Stimulated activated CD4-positive, alpha-beta T cell treated with anti-CD3 and anti-CD28 coated beads, Interleukin-4, amount 100 ng/mL, for 24 hours (primary cell): ENCODE measurements at places on chromosomes 1 and 21.
A peak's percentile ranks its signal among the peaks of the same experiment; 100 is the strongest.

DNA sequence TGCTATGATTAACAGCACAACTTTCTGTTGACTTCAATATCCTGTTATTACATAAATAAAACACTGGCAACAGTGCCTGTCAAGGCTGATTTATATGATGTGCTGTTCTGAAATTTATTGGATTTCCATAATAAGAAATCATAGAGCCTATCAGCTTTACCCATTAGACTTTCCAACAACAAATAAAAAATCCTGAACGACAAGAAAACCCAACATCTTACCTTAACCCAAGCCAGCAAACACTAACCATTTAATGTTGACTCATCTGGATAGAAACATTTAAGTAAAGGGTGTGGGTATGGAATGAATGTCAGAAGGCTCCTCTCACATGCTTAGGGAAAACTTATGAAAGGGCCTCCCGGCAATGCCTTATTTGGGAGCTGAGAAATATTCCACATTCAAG is 165.1 kb downstream of the SLC45A1 start:
- no peak for DNase-seq

DNA sequence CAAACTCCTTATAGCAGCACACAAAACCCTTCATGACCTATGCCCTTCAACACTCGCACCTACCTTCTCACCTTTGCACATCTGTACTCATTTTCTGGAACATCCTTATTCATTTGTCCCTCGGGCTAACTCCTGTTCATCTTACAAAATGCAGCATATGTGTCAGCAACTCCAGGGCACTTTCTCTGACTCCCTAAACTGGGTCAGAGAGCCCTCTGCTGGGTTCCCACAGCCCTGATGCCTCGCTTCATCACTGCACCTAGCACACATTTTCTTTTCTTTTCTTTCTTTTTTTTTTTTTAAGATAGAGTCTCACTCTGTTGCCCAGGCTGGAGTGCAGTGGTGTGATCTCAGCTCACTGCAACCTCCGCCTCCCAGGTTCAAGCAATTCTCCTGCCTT is 54.0 kb downstream of the RAB3B start:
- no peak for DNase-seq

DNA sequence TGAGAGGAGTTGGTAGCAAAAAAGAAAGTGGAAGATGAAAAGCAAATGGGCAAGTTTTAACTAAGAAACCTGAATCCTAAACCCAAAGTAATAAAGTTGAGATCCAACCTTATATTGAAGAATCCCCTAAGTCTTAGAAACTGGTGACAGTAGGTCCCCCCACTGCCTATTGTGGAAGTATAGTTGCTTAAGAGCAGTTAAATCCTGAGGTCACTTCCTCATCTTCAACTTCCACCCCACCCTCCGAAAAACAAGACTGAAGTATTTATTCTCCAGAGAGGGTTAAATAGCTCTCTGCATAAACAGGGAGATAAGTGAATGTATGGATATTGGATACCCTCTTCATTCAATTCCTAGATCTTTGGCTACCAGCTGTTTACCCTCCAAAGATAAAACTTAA is 3.3 kb upstream of the DSTYK start:
- no peak for DNase-seq

DNA sequence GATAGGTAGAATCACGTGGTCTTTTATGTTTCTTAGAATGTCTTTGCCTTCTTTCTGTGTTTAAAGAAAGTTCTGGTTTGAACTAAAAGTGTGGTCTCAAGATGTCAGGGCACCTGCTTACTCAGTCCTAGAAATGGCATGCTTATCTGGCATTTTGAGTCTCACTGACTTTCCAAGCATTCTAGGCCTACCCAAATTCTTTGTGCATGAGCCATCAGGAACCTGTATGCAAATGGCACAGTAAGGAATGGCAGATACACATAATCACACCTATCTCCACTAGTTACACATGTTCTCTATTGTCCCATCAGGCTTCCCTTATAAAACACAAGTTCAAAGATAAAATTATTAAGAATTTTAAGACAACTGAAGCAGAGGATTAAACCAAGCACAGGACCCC is 29.5 kb upstream of the CLCA4 start:
- DNase-seq, result no peak

DNA sequence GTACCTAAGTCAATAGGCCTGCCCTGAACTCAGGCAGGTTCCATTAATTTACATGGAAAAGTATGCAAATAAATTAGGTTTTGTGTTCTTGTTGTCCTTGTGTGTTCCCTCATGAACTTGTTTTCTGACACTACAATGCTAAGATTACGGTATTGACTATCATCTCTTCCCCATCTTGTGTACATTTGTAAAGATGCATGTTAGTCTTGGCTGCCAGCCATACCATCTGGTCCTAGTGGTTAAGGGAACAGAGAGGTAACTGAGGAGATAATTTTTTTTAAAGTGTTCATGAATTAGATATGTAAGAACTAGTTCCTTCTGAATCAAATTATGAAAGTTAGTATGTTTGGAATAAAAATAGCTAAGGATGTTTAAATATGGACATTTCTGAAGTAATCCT is 167.6 kb upstream of the ADAMTS5 start:
- no peak for DNase-seq

- peak; percentile 2 for DNase-seq
These were observed 27.0 kb downstream of the RUNX3 start for GRCh38 chr1:24903011-24903461.

GRCh38 chr1:155086128-155086741 is 7.6 kb downstream of the EFNA3 start:
- peak; percentile 81 for DNase-seq

- no peak for DNase-seq
These were observed 5.6 kb downstream of the WRAP73 start for GRCh38 chr1:3644273-3644672.

- DNase-seq, result no peak
These were observed 3.7 kb upstream of the FABP3 start for GRCh38 chr1:31376375-31377134.

GRCh38 chr1:230568676-230569075 is 73.6 kb upstream of the COG2 start:
- DNase-seq, result no peak

DNA sequence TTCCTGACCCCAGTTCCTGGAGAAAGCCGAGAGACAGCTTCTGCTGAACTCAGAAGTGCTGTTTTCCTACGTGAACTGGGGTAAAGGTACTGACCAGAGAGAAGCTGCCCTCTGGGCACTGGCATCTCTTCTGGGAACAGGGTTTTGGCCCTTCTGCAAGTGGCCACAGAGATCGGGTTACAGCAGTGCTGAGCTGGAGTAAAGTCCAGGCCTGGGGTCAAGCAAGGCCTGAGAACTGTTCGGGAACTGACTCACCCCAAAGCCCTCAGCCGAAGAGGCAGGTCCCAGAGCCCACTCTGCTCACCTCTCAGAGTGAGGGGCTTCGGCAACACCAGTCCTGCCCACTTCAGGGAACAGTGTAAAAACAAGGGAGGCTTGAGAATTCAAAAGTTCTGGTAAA is 177.2 kb upstream of the RUNX1 start:
- DNase-seq, result no peak

DNA sequence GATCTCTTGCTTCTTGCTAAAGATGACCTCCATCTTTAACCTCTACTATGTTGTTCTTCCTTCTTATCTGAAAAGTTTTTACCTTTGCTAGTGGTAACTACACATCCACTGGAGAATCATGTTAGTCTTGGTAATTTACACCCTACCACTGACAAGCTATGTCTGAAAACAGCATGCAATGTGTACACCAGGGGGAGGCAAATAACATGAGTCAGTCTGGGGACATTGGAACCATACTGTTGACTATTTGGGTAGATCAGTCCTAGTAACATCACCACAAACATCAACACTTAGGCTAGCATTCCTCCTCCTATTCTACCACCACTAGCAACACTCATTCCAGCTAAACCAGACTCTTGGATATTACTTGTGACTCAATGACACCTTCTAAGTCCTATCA is 549.0 kb downstream of the KCNT2 start:
- no peak for DNase-seq

- DNase-seq, result no peak
These were observed 573 bp downstream of the KLHL21 start for GRCh38 chr1:6601923-6602668.

GRCh38 chr1:157360023-157360390 is 192.3 kb downstream of the FCRL5 start:
- no peak for DNase-seq

- no peak for DNase-seq
These were observed 33.3 kb downstream of the PTPRC start for GRCh38 chr1:198672124-198672523.

- DNase-seq, result no peak
These were observed 242.7 kb downstream of the OMA1 start for GRCh38 chr1:58303841-58304240.

DNA sequence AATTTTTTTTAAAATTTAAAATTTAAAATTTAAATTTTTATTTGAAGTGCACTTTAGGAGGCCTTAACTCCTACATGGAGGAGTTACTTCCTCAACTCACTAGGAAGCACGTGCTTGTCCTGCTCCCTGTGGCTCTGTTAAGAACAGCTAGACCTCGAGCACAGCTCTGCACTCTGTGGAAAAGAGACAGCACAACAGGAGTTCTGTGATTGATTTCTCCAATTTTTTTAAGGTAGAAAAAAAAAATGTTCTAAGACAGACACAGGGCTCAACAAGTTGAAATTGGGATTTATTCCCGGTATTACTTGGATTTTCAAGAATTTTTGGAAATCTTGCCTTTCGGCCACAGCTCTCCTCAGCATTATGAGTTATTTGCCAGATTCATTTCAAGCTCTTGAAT is 356.6 kb upstream of the LYPLAL1 start:
- DNase-seq, result no peak

GRCh38 chr1:32779242-32779641 is 37.9 kb downstream of the YARS1 start:
- no peak for DNase-seq

DNA sequence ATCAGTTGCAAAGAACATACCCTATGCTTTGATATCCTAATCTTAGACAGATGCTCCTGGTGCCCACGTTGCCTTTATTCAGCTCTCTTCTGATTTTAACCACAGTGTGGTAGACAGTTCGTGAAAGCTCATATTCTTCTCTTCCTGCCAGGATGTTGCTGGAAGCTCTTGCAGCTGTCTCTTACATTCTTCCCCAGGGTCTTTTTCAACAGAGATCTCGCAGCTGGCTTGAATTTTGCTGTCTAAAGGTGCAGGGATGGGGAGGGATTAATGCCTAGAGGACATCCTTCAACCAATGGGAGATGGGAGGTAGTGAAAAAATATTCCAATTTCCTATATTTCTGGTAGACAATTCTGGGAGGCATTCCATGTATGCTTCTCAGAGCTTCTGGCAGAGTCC is 150.0 kb upstream of the APP start:
- no peak for DNase-seq

DNA sequence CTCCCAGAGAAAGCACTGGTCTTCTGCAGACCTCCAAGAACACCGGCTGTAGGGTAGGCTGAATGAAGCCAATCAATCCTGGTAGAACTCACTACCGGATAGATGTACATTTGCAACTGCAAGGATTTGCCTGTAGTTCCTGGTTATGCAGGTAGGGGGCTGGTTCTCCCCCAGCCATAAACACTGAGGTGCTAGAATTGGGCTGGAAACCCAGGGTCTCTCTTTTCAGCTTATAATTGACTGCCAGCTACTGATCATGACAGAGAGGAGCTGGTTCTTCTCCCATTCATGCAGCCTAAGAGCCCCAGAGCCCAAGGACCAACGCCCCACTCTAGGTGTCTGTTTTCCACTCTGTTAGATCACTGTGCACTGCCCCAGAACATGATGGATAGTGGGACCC is 21.5 kb upstream of the MTARC2 start:
- no peak for DNase-seq

GRCh38 chr1:14778898-14779865 is 180.7 kb downstream of the KAZN start:
- DNase-seq, result peak; percentile 27

GRCh38 chr1:233269656-233270055 is 25.9 kb downstream of the PCNX2 start:
- no peak for DNase-seq
